ENCODE measurements at places on chromosomes 2 and 18.

DNA sequence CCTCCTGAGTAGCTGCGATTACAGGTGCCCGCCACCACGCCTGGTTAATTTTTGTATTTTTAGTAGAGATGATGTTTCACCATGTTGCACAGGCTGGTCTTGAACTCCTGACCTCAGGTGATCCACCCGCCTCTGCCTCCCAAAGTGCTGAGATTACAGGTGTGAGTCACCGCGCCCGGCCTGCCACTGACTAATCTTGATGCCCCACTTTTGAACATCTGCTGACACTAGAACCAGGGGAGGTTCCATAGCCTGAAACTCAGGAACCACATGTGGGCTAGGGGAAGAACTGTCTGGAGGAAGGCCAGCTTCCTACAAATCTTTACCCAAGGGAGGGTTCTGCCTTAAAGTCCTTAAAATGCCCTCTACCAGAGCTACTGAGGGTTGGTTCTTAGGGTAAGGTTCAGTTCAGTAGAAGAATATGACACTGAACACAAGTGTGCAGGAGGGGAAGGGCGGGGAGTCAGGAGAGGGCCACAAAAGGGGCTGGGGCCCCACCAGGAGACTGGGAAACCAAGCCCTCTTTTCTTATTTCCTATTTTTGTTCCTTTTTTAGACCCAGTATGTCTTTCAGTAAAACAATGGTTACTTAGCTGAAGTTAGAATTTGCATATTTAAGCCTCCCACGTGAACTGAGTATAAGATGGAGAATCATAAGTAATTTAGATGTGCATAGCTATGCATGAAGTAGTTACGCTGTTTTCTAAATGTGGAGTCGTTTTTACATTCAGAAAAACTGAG is 6.3 kb upstream of the RAB31 start:
- no peak for DNase-seq

- peak; percentile 7 for DNase-seq
Observed at GRCh38 chr2:172558372-172558771, 2.5 kb downstream of the PDK1 start.

GRCh38 chr2:216453955-216454614 is 41.8 kb downstream of the SMARCAL1 start:
- no peak for DNase-seq

DNA sequence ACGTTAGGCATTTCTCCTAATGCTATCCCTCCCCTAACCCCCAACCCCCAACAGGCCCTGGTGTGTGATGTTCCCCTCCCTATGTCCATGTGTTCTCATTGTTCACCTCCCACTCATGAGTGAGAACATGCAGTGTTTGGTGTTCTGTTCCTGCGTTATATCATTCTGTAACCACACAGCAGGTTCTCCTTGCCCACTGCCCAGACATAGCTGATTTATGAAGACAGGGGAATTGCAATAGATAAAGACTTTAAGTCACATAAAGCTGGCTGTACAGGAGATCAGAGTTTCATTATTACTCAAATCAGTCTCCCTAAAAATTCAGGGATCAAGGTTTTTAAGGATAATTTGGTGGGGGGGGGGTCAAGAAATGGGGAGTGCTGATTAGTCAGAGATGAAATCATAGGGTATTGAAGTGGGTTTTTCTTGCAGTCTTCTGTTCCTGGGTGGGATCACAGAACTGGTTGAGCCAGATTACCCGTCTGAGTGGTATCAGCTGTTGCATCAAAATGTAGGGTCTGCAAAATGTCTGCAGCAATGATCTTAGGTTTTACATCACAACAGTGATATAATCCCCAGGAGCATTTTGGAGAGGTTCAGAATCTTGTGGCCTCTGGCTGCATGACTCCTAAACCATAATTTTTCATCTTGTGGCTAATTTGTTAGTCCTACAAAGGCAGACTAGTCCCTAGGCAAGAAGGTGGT is 392.1 kb upstream of the KCNJ3 start:
- no peak for DNase-seq

DNA sequence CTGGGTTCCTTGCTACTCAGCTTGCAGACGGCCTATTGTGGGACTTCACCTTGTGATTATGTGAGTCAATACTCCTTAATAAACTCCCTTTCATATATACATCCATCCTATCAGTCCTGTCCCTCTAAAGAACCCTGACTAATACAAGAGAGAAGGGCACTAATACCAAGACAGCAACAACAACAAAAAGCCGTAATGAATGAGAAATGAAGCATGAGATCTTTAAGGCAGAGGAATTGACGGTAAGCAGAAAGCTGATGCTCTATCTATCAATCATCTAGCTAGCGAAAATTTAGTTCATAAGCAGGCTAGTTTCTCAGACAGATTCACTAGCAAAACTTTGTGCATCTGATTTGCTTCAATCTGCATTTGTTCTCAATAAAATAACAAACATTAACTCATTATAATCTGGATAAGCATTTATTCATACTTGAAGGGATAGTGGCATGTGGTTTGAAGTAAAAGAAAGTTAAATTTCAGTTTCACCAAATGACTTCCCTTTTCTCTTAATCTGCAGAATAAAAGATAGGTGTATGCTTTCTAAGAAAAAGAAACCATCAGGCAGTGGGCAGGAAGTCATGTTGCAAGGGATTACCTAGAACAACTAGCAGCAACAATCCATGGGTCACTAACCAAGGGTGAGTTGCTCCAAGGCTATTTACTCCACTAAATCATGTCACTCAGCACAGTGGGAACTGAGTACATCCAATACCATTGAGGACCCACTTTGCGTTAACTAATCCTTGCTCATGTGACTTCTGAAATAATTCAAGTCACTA is 376.5 kb downstream of the TMEM182 start:
- DNase-seq: peak; percentile 8

DNA sequence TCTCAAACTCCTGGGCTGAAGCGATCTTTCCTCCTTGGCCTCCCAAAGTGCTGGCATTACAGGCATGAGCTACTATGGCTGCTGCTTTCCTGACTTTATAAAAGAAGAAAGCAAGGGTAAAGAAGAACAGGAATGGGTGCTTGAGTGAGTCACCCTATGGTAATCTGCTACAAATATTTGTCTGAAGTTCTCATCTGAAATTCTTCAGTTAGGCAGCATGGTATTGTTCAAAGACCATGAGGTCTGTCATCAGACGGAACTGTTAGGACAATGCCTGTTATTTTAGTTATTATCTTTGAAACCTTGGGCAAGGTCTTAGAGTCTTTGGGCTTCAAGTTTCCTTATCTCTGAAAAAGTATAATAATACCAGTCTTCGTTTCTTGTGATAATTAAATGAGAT is 695.8 kb downstream of the RNF144A start:
- no peak for DNase-seq

- DNase-seq: no peak
Observed at GRCh38 chr2:207953354-207953753, 72.0 kb downstream of the PLEKHM3 start.

DNA sequence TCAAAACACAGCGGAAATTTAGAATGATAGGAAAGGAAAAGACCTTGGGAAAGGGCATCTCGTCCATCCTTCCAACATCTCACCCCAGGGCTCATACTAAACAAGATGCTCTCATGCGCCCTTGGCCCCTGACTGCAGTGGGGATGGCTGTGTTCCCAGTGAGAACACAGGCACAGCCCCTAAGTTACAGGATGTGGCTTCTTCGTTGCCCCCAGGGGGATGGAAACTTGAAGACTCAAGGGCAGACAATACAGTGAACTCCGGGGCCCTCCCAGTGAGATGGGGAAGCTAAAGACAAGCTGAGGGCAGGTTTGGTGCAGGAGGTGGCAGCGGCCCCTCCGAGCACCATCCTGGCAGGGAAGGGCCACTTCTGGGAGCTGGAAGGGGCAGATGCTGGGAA is 139.7 kb downstream of the INO80D start:
- no peak for DNase-seq

- no peak for DNase-seq
Observed at GRCh38 chr2:164692114-164692513, 70.8 kb upstream of the GRB14 start.

DNA sequence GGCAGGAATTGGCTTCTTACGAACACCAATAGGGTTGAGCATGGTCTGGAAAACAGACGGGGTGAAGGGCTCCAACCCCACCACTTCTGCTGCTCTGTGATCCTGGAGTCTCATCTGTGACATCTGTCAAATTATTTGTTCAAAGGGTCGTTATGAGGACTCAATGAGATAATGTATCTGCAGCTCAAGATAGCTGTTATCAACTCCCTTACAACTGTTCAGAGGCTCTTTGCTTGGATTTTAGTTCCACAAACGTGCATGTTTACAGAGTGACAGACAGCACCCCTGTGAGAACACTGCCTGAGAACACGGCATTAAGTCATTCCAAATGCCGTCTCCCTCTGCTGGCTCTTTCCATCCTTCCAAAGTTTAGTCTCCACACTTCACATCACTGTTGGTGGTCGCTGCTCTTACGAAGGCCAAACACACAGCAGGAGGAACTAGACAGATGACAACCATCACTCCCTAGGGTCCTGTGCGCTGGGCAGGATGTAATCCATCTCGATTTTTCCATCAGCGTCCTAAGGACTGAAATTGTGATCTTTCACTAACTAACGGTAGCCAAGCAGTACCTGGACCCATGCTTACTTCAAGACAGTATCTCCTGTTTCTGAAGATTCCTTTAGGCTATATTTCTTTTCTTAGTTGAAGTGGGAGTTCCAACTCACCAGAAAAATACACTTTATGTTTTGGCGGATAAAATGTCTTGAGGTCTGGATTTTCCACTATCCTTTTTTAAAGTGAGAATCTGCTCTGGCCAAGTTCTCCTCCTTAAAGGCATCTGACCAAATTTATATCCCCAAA is 220.3 kb downstream of the ANAPC1 start:
- no peak for DNase-seq

GRCh38 chr18:9478545-9478944 is 3.2 kb downstream of the RALBP1 start:
- DNase-seq: no peak

DNA sequence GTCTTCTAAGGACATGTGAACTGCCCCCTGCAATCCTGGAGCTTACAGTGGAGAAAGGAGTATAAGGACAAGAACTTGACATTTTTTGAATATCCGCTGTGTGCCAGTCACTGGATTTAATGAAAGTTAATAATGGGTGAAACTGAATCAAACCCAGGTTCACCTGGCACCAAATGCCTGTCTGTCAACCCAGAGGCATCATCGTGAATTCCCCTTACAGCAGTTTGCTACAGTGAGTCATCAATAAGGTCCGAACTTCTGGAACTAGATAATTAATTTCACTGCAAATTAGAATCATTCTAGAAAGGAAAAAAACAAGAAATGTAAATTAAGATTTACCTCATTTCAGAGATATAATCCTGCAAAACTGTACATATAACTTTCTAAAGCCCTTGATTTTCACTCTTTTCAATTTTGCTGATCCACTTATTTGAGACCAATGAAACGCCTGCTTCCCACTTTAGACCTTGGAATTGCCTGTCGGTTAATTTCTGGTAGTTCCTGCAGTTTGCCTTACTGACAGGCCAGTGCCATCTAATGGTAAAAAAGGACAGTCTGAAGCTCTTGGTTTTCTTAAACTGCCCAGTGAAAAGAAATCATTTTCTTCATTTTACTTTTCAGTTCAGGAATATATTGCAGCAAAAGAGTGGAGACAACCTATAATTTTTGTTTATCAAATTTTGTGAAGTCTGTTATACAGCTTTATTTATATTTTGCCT is 8.2 kb downstream of the DSG2 start:
- DNase-seq: no peak

DNA sequence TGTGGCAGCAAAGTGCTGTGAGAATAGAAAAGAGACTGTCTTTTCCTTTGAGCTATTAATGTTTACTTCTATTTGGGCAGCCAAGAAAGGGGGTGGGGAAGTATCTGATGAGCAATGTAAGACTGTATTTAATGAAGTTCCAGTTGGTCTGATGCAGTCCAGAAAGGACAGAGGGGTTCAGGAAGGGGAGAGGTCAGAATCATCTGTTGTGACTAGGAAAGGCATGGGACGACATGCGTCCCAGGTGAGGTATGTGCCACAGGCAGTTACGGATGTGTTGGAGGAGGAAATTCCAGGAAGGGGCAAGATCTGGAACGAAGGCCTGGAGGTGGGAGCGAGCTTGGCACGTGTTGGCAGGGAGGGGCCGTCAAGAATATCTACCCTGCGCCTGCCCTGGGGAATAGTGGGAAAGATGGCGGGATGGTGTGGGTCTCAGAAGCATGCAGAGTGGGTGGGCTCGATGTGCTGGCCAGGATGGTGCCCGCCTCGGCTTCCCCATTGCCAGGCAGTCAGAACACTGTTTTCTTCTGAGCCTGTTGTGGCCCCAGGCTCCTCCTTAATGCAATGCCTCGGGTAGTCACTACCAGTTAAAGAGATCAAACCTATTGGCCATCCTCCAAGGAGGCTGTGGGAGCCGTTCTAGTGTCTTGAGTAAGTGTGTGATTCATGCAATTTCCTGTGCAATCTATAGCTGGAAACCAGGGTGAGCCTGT is 57.8 kb upstream of the TXNDC2 start:
- peak; percentile 96 for DNase-seq

GRCh38 chr18:58896268-58896667 is 31.6 kb downstream of the ZNF532 start:
- no peak for DNase-seq

- peak; percentile 85 for DNase-seq
Observed at GRCh38 chr2:229922449-229923386, at the start of gene FBXO36. Gene FBXO36, plus strand, starts transcription at chr2:229922503. Its CDS starts 11 bp downstream, at chr2:229922514.

DNA sequence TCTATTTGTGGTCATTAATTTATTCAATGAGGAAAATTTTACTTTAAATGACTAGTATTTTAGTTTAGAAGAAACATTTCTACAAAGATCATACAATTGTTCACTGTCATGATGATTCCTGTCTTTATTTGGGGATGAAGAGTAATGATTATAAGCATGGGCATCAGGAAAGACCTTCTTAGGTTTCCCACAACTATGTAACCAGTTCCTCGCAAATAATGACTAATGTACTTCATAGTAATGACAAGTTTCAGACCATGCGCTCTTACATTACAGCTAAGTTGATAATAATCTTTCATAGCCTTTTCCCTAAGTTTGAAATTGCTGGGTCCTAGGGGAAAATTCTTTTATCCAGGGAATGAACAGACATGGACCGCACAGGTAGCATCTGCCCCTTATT is 90.5 kb downstream of the MYO5B start:
- DNase-seq: no peak

- DNase-seq: no peak
Observed at GRCh38 chr2:224958462-224958857, 83.8 kb downstream of the DOCK10 start.

DNA sequence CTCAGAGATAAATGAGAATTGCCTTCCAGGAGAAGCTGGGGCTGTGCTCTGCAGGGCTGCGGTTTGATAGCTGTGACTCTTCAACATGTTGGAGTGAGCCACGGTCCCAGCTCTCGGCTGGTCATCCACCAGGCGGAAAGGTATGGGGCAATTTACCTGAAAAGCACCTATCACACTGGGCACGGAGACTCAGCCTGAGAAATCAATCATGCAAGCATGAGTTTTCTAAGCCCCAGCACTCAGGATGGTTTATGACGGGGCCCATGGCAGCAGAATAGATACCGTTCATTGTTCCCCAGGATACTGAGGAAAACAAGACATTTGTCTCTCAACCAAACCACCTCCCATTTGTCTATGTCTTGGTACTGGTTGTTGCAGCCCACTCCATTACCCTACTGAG is 83.9 kb downstream of the LOXHD1 start:
- DNase-seq: no peak
